ENCODE measurements at places on chromosomes 2 and 18. TPM values are rescaled to one million over a fixed set of nuclear protein-coding genes. Genes with fewer than 3 reads are reported as not detected.
A peak's percentile ranks its signal among the peaks of the same experiment; 100 is the strongest.

GRCh38 chr18:1353025-1353424, 448.4 kb downstream of the ADCYAP1 start:
- DNase-seq: no peak

- no peak for DNase-seq
These were observed 105.5 kb downstream of the ARL6IP6 start for GRCh38 chr2:152823905-152824304.

GRCh38 chr2:156797832-156798231, 361.7 kb downstream of the GPD2 start:
- DNase-seq: no peak

DNA sequence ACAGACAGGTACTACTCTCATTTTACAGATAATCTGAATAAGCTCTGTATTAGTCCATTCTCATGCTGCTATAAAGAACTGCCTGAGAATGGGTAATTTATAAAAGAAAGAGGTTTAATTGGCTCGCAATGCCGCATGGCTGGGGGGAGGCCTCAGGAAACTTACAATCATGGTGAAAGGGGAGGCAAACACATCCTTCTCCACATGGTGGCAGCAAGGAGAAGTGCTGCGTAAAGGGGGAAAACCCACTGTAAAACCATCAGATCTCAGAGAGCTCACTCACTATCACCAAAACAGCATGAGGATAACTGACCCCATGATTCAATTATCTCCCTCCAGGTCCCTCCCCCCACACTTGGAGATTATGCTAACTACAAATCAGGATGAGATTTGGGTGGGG, 254.4 kb downstream of the KCNE4 start:
- DNase-seq: no peak

- DNase-seq: no peak
These were observed 70.8 kb downstream of the RAPGEF4 start for GRCh38 chr2:172806493-172806892.

GRCh38 chr2:178895872-178896271, 88.6 kb upstream of the TTN start:
- no peak for DNase-seq

DNA sequence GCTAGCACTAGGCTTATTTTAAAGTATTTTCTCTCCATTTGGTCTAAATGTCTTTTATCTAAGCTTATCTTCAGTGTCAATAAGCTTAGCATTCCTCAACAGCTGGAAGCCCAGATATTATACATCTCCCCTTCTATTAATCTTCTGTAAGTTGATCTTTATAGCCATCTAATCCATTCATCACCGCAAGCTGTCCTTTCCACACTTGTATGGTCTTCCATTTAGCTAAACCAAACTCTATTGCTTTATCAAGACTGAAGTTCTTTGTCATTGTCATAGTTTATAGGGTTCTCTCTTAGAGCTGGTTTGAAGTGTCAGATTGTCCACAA, 101.3 kb upstream of the GPR45 start:
- DNase-seq: no peak

GRCh38 chr18:45894818-45895217, 69.3 kb downstream of the SIGLEC15 start:
- DNase-seq: no peak

GRCh38 chr2:26679867-26680266, 12.7 kb upstream of the KCNK3 start:
- no peak for DNase-seq

GRCh38 chr2:7007846-7008741, 90.9 kb downstream of the RNF144A start:
- DNase-seq: peak; percentile 58

GRCh38 chr2:173571021-173571821, 216.5 kb downstream of the CDCA7 start:
- no peak for DNase-seq

DNA sequence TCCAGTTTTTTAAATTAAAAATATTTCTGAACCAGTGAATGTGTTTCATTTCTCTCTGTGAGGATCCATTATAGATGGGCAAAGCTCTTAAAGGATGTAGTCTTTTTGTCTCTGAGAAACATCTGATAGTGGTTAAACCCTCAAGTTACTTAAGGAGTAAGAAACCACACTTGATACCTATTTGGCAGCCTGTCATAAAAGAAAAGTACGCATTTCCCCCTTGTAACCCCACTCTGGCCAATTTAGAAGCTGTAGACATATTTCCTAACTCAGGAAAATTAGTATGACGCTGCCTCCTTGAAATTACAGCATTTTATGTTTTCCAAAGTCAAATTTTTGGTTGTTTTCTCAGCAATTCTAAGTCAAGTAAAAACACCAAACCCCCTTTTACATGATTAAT, 2.0 kb downstream of the STAT4 start:
- DNase-seq: no peak

DNA sequence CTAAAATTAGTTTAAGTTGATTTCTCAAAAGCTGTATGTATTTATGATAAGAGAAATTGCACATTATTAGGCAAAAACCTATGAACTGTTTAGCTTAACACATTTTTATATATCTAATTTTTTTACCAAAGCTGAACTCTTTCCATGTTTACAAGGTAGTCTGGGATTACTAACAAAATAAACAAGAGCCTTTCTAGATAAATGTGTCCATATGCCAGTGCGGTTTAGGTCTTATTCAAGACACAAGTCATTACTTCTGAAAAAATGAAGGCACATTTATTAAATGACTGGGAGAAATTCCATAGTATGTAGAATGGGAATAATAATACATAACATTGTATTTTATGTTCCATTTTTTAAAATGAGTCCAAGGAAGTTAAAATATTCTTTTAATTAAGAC, 82.0 kb downstream of the DPP4 start:
- DNase-seq: no peak

- DNase-seq: no peak
These were observed 233.4 kb upstream of the COPS8 start for GRCh38 chr2:236852100-236852976.

DNA sequence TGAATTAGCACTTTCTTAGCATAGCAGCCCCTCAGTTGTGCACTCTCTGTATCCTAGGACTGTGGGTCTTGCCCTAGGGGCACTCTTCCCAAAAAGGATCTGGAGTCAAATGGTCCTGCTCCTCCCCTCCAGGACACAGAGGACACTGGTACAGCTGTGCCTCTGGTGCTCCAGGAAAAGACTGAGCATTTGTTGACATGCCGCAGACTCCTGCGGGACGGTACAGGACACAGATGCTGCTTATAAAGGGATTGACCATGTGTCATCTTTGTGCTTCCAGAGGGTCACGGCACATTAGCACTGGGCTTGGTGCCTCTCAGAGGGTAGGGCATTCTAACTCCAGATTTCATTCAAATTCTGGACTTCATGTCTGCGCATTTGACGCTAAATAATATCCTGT, 110.5 kb downstream of the KLF7 start:
- DNase-seq: no peak

- no peak for DNase-seq
These were observed 217.6 kb upstream of the FOSL2 start for GRCh38 chr2:28175028-28175427.

GRCh38 chr2:119158563-119159347, at the start of gene C1QL2:
TSS of gene C1QL2 (minus strand) at chr2:119158751. CDS start at chr2:119158269, 482 bp downstream.
- no peak for DNase-seq

DNA sequence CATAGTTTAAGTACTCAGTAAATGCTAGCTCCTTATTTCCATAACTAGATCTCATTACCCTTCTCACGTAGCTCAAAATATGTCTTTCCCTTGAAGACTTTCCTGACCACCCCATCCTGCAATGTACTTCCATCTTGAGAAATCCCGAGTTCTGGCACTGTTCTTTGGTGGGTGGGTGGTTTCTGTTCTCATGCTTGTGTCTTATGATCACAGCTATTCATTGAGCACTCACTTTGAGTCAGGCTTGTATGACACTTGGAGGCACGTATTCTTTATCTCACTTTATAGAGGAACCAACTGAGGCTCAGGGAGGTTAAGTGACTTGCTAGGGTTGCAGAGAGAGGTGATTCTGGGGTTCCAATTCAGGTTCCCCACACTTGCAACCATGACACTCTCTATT, 9.0 kb upstream of the CLIP4 start:
- DNase-seq: no peak

DNA sequence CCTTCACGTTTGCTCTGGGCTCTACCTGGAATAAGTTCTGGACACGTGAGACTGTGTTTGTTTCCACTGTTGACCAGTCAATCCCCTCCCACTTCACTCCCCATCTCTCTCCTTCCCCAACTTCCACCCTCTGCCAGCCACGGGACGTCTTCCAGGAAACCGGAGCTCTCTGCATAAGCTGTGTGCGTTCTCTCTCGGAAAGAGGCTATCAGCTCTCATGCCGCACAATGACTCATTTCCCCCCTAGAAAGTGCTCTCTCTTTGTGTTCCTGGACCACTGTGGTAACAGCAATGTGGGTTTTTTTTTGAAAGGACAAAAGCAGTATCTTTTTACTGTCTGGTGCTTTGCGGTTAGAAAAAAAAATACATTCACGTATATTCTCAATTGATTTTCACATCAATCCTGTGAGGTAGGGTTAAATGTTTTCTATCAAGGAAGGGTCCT, 10.2 kb downstream of the PROKR1 start:
- no peak for DNase-seq

- no peak for DNase-seq
These were observed 149.8 kb downstream of the VWC2L start for GRCh38 chr2:214560618-214561190.

GRCh38 chr2:234670806-234671205, 173.9 kb upstream of the ARL4C start:
- DNase-seq: no peak

GRCh38 chr2:45928946-45929345, 277.5 kb downstream of the PRKCE start:
- no peak for DNase-seq

DNA sequence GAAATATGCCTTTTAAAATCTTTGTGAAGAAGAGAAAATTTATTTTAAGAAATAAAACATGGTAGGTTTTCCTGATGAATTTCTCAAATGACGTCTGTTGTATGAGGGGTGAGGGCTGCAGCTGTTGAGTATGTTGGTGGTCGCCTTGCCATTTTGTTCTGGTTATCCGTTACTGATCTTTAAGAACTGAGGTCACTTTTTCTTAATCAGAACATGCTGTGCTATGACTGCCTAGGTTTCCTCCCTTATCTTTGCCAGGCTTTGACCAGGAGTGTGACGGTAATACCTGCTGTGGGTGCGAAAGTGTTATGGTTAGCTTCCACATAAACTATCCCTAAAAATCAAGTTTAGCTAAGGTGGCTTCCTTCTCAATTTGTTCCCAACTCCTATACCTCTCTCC, 176.9 kb downstream of the DIS3L2 start:
- no peak for DNase-seq

GRCh38 chr18:47915930-47916329, 14.5 kb downstream of the SMAD2 start:
- no peak for DNase-seq

The CPLX4 gene
- total RNA-seq: not detected

The C2orf81 gene
- 8.8 TPM for total RNA-seq

The DSG1 gene
- total RNA-seq: 0.09 TPM

The NYAP2 gene
- total RNA-seq: not detected
